Brain pericyte (primary cell): ENCODE measurements at places on chromosomes 5 and 9.

GRCh38 chr5:58855851-58856739 is 273.2 kb downstream of the RAB3C start:
- DNase-seq = no peak

DNA sequence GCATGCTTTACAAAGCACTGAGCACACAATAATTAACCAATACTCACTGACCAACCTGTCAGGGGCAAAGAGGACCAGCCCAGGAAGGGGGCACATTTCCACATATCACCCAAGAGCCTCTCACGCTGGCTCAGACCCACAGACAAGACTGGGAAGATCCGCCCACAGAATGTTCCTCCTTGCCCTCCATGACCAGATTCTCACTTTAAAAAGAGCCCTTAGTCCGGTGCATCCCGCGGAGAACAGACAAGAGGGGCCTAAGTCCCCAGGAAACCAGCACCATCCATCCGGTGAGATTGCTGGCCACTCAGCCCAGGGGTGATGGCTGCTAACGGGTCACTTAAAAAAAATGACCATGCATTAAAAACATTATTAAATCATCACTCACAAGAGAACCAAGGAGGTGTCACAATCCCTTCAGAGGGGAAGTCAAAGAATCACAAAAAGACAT is 32.9 kb downstream of the SEMA4D start:
- DNase-seq = no peak

DNA sequence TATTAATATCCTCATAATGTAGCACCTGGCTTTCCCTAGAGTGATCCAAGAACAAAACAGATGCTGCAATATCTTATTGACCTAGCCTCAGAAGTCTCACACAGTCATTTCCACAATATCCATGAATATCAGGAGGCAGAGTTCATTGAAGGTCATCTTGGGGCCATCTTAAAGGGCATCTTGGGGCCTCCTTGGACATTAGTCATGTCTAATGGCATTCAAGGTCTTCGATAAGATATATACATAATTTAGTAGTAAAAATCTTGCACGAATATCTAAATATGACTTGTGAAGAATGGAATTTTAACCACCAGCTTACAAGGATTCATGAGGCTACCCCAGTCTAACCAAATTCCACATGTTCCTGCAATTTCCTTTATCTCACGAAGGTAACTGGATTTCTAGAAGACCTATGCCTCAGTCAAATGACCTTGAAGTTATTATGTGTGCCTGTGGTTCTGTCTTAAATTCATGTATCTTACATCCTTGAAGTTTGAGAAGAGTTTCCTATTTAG is 163.6 kb upstream of the SPEF2 start:
- no peak for DNase-seq

DNA sequence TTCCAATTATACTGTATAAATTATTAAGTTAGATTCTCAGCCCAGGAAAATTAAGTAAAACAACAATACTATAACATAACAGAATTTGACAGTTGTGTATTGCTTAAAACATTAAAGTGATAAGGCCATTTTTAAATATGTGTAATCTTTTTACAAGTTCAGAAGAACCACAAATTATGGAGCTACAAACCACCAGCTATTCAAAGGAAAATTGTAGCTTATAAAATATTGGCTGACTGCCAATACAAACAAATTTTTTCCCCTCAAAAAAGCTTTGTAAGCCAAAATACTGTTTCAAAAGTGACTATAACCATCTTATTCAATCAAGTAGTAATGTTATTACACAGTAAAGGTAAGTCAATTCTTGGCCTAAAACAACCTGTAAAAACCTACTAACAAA is 21.9 kb downstream of the STRBP start:
- no peak for DNase-seq

GRCh38 chr5:82107267-82107666 is 135.4 kb downstream of the ATG10 start:
- DNase-seq = no peak

DNA sequence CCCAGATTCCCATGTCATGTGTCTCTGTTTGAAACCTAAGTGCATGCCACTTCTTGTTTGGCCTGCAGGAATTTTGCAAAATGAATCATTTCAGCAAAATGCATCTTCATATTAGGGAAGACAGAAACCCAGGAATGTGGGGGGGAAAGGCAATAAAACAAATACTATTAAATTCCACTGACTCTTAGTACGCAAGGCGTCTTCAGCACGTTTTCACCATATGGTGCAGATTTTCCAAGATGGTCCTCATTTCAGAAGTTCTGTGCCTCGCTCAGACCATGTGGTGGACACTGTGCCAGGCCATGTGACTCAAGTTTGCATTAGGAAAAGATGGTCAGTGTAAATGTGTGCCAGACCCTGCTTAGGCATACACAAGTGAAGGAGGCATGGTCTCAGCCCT is 184.0 kb downstream of the ACTL7B start:
- no peak for DNase-seq

GRCh38 chr9:129273136-129273895 is 95.3 kb upstream of the IER5L start:
- DNase-seq = no peak

GRCh38 chr5:76930083-76930482 is 22.8 kb upstream of the CRHBP start:
- no peak for DNase-seq

GRCh38 chr5:151253605-151253950 is 593 bp downstream of the GM2A start:
- DNase-seq = no peak

- DNase-seq = no peak
Observed at GRCh38 chr5:151721812-151722391, 35.2 kb upstream of the SPARC start.

GRCh38 chr9:134473141-134474054 is 147.1 kb downstream of the RXRA start:
- DNase-seq = no peak

GRCh38 chr5:19866090-19866450 is 121.9 kb downstream of the CDH18 start:
- DNase-seq = no peak

DNA sequence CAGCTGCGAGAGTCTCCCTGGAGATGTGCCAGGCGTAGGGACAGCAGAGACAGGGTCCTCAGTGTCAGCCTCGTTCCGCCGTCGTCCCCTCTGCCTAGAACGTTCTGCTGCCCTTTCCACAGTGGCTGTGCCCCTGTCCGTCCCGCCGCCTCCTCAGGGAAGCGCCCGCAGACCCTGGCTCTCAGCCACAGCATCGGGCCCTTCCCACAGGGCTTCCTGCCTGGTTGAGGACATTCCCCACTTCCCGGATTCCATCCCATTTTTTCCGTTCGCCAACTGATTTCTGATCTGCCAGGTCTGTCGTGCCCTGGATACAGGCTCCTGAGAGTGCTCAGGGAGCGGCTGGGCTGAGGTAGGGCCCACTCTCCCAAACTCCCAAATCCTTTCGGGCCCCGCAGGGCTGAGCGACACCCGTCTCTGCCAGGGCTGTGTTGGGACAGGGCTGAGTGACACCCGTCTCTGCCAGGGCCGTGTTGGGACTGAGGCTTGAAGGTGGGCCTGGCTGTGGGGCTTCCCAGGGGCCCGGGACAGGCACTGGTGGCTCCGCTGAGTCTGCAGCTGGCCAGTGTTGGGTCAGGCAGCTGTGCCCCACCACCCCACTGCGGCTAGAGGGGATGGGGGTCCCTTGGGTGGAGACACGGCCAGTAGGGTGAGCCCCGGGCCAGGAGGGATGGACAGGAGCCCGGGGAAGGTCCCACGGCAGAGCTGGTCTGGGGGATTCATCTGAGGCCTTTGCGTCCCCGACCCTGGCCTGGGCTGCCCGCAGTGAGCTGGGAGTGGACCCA is 15.9 kb downstream of the DNLZ start:
- no peak for DNase-seq

DNA sequence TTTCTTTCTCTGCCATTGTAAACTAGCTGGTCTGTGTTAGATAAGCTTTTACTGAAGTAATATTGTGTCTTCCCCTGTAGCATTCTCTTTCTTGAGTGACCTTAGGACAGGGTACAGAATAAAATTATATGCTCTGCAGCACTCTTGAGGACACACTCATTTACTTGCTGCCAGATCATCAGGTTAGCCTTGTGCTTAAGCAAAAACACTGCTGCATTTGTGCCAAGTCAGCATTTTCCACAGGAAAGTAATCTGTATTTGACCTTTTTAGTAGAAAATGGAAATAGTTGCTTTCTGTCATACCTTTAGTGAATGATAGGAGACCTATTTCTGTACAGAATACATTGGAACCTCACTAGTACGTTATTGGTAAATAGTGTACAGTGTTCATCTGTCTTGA is 54.2 kb downstream of the LMNB1 start:
- no peak for DNase-seq

DNA sequence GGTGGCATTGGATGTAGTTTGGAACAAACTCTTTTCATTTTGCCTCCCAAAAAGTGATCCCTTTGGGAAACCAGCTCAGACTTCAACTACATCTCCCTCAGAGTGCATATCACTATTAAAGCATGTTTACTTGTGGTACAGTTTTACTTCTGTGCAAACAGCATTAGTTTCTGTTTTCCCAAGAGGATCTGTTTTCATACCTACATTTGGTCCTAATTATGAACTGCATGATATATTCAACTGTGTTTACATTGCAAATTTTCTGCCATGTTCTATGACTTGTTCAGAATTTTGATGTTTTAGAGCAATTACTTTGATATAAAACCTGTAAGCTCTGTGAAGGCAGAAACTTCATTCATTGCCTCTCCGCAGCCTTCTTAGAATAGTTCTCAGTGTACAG is 681.5 kb upstream of the ACO1 start:
- DNase-seq = no peak

DNA sequence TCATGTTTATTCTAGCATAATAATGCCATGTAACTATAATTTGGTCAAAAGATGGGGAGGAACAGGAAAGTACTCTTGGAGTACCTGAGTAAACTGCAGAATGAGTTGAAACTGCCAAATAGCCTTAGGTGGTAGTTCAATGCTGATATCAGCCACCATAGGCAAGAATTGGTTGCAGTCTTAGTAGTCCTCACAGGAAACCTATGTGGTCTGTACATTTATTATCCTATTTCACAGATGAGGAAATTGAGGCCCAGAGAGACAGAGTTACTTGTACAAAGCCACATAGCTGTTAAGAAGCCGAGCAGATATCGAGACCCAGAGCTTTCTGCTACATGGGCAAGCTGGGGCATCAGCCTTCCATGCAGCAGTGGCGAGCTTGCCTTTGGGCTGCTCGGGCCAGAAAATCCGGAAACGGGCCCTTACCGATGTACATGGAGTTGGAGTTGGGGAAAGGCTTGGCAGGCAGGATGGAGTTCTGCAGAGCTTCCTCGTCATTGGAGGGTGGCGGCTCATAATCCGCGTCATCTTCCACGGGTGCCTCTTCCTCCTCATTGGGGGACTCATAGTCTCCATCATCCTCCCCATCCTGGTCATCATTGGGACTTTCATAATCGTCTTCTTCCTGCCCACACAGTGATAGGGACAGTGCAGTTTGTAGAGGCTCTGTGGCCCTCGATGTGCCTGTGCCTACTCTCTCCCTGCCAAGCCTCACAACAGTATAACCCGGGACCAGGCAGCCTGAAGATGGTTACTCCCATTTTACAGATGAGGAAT is 27.1 kb downstream of the LCP2 start:
- DNase-seq = no peak

DNA sequence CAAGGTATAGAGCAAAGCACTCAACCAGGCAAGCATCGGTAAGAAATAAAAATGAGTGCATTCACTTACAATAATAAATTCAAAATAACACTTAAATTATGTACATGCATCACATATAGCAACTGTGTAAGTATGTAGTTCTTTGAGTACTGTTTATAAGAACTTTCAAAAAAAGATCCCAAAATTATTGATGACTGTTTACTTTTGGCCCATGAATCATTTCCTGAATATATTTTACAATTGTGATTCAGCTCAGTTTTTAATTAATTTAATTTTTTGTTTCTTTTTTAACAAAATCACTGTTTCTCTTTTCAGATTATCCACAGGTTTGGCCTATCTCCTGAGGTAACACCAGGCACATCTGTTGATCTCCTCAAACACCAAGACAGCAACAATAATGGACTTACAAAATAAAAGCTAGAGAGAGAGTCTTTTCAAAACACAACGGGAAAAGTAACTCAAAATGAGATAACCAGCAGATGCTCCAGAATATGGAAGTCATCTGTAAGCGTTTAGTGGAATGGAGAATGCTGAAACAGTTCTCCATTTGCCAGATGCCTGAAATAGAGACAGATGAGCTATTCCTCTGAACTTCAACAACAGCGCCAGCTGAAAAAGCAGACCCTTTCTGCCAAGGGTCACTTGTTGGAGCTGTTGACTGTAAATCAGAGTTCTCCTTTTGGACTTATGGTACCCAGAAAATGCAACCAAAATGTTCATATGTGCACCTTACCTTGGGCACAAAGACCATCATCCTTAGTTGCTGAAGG is 348.6 kb upstream of the RGMB start:
- DNase-seq = peak; percentile 88

DNA sequence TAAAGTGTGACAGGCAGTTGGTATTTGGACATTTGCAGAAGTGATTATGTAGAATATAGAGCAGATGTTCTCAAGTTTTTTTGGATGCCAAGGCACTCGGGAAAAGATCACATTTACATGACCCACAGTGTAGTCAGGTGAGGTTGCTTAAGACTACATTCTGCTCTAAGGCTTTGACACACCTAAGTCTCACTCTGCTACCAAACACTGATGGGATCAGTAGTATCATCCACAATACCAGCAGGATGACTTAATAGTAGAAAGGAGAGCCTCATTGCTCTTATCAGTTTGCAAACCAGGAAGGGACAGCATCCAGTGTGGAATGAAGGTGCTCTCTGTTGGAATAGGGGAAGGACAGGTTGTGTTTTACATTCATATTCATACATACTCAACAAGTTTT is 2.5 kb upstream of the SPATA31D1 start:
- no peak for DNase-seq

GRCh38 chr5:157283434-157283833 is 17.5 kb downstream of the CYFIP2 start:
- DNase-seq = no peak

- DNase-seq = no peak
Observed at GRCh38 chr5:38051711-38052511, 206.4 kb upstream of the EGFLAM start.

DNA sequence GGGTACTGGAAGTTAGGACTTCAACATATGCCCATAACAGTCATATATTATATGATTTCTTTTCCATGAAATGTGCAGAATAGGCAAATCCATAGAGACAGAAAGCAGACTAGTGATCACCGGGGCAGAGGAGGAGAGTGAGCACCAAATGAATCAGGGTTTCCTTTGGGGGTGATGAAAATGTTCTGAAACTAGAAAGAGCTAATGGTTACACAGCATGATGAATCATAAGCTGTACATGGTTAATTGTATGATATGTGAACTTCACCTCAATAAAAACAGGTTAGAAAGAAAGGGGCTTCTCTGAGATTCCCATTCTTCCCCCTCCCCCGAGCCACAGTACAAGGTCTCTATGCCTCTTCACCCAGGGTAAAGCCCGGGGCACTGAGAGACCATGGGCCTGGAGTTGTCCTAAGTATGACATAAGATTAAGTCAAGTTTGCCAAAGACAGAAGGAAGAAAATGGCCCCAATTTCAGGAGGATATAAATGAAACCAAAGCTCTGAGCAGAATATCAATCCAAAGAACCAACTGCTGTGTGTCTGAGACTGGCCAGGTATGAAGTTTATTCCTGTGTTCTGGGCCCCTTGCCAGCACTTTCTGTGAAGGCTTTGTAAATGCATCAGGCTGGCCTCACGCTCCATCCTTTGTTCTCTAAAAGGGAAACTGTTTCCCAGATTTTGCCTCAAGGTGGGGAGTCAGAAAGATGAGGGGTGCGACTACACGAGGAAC is 243.8 kb downstream of the CDK5RAP2 start:
- DNase-seq = no peak

GRCh38 chr9:86821006-86821845 is 126.1 kb downstream of the GAS1 start:
- no peak for DNase-seq

GRCh38 chr5:68033961-68034571 is 181.5 kb upstream of the PIK3R1 start:
- DNase-seq = no peak
